ENCODE measurements at places on chromosomes 6 and 20.

DNA sequence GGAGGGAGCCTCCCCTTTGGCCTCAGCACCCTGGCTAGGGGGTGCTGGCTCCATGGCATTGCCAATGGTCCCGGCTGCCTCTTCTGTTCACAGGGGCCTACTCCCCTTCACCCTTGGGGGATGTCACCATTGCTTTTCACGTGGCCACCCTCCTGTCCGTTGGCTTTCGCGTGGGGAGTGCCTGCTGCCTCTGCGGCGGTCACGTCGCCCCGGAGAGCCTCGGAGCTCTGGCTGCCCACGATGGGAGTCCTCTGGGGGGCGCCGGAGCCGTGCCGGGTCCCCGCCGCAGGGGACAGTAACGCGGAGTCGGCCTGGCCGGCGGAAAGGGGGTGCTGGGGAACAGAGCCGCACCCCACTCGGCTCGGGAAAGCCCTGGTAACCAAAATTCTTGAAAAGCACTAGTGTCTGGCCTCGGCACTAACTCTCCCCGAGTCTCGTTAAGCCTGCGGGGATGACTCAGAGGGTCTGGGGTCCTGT, 661 bp upstream of the HEBP2 start:
- peak; percentile 11 for DNase-seq

DNA sequence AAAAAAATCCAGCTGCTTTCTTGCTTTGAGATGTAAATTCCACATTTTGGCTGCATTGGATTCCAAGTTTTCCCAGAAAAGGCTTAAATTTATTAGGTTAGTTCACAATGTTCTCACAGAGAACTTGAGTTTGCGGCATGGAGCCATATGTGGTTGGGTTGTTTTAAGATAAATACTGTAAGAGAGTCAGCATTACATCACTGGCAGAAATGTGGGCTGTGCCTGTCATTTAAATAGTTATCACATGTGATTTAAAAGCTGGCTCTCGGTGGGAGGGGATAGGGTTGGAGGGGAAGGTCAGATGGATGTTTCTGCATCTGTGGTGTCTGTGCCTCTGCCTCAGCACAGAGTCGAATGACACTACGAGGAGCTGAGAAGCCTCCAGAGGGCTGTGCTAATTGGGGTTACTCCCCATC, 73.8 kb upstream of the SCP2D1 start:
- no peak for DNase-seq

DNA sequence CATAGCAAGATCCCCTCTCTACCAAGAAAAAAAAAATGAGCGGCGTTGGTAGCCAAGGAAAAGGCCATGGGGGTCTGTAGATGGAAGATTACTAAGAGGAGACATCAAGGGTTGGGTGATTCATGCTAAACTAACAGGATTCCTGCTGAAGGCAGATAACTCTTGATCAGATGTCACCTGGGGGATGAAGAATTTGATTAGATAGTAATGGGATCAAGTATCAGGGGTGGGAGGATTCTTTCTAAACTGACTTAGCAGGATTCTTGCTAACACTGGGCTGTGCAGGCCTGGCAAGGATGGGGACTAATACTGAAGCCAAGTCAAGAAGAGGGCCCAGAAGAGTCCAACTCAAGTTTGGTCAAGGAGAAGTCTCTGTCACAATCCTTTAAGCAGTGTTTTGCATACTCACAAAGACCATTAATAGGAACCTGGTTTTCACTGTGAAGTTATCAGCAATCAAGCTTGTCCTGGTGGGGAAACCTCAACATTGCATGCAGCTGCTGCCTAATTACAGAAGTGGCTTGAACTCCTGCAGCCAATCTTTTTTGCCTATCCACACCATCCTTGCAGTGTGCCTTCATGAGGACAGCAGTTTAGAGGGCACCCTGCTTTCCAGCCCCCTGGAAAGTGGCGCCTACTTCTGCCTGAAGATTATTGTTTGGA, 61.3 kb downstream of the ANKRD6 start:
- DNase-seq = no peak

- no peak for DNase-seq
Observed at GRCh38 chr6:7691675-7692452, 34.0 kb upstream of the BMP6 start.

DNA sequence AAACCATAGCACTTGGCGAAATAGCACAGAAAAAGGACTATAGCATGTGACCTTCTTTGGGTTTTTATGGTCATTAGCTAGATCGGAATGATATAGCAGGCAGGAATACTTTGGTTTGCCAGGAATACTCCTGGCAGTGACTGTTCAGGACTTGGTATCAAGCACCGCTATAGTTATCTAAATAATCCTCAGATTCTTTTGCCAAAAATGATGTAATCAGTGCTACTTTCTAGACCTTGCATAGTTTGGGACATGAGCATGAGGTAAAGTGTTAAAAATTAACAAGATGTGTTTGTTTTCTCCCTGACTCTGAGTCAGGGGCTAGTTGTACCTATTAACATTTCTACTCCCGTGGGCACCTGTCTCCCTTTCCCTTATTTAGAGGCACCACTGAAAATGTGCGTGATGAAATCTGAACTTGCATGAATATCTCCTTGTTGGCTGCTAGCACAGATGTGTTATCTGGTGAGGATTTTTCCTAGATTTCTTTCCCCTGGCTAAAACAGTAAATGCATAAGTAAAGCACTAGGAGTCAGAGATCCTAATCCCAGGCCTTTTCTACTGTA, 511.0 kb downstream of the CDKAL1 start:
- DNase-seq = no peak
